ENCODE measurements at places on chromosomes 3 and 15. TPM values are rescaled to one million over a fixed set of nuclear protein-coding genes. Genes with fewer than 3 reads are reported as not detected.

The CYP1A2 gene
- not detected for total RNA-seq

The PATL2 gene
- total RNA-seq: 0.85 TPM

The KBTBD13 gene
- under 0.01 TPM for total RNA-seq

The SIDT1 gene
- total RNA-seq: under 0.01 TPM

The FAM227B gene
- total RNA-seq: 2.2 TPM

The ISL2 gene
- total RNA-seq: not detected

The CDC25A gene
- total RNA-seq: 4.3 TPM

The RBP2 gene
- total RNA-seq: not detected

The CCR3 gene
- total RNA-seq: not detected

The FBXO40 gene
- not detected for total RNA-seq

The RPSA gene
- 3,404 TPM for total RNA-seq

The GLDN gene
- 0.21 TPM for total RNA-seq

The IQCF5 gene
- not detected for total RNA-seq

The IFRD2 gene
- 150 TPM for total RNA-seq

The GREM1 gene
- total RNA-seq: 0.21 TPM

The RTP1 gene
- not detected for total RNA-seq

The VPS13C gene
- total RNA-seq: 33.7 TPM

The ANKRD63 gene
- not detected for total RNA-seq

The LTK gene
- total RNA-seq: not detected

The SOX14 gene
- total RNA-seq: not detected

The SAMMSON gene
- total RNA-seq: not detected

The PRTG gene
- under 0.01 TPM for total RNA-seq

The MUC20 gene
- 1.7 TPM for total RNA-seq

The LCTL gene
- not detected for total RNA-seq

The ASB7 gene
- 12.6 TPM for total RNA-seq

The HGD gene
- total RNA-seq: 3.4 TPM

The ANKRD34C gene
- total RNA-seq: not detected

The SNX4 gene
- 26.0 TPM for total RNA-seq

The EPHB1 gene
- not detected for total RNA-seq

The CCK gene
- total RNA-seq: 0.96 TPM

The RYR3 gene
- total RNA-seq: 0.21 TPM

The CTXN2 gene
- not detected for total RNA-seq

The SEMA3G gene
- total RNA-seq: 1.7 TPM

The NRROS gene
- not detected for total RNA-seq

The THPO gene
- total RNA-seq: not detected

The CKMT1B gene
- total RNA-seq: 11.8 TPM

The CX3CR1 gene
- total RNA-seq: under 0.01 TPM

The GASK1A gene
- 0.48 TPM for total RNA-seq

The GOLGA8O gene
- 0.48 TPM for total RNA-seq

The PCOLCE2 gene
- 1.1 TPM for total RNA-seq

All from tracheal epithelial cell (primary cell).